ENCODE measurements at places on chromosomes 11 and 22.

DNA sequence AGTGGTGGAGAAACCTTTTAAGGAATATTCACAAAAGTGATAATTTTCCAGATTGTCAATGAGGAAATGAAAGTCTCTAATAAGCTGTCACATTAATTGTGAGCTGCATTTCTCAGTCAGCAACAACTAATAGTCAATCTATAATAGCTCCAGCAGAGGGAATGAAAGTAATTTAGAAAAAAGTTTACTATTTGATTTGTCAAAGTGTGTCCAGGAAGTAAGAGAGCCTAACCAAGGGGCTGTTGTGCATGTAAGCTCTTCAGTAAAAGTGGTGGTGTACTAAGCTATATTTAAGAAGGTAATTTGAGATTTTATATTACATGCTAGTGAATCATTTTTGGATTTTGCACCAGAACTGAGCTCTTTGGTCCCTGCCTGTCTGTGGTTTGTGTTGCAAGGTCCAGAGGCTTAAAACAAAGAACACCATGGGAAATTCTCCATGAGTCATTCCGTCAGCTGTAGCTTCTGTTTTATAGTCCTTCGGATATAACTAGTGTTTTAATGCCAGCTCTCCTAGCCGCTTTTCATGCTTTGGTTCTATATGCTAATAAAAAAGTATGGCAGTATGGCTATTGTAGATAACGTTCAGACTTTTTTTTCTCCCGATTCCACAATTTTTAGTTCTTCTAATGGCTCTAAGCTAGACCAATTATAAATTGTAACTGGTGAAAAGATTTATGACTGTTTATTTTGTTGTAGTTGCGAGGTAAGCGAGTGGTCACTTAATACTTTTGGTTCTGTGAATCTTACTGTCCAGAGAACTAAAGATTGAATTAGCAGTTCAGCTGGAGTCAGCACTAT is 64.6 kb downstream of the ARHGEF12 start:
- no peak for DNase-seq

GRCh38 chr22:43288807-43289420 is 54.3 kb downstream of the SCUBE1 start:
- DNase-seq = no peak

GRCh38 chr11:26841818-26842473 is 120.1 kb upstream of the SLC5A12 start:
- no peak for DNase-seq

DNA sequence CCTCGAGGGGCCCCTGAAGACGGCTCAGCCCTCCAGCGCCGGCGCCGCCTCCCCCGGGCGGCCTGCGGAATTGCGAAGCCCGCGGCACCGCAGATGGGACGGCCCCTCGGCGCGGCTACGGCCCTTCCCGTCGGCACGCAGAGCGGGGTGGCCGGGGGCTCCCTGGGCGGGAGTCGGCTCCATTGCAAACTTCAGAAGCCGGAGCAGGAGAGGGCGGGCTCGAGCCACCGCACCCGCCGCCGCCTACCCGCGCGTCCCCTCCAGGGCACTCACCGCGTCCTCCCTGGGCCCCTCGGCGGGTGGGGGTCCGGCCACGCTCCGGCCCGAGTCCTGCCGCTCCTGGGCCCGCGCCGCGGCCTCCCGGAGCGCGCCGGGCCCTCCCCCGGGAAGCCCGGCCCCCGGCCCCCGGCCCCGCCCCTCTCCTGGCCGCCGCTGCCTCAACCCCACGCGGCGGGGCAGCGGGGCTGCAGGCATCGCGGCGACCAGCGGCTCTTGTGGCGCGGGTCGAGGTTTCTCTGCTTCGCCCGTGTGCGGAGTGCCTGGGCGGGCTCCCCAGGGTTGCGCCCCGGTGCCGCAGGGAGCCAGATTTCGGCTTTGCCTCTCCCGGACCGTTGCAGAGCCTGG is at the start of gene PACSIN3:
Gene PACSIN3, minus strand, starts transcription at position 359 of the 624 bp plus-strand sequence. CDS start 3,707 bp downstream, outside the sequence.
- no peak for DNase-seq

- no peak for DNase-seq
Observed at GRCh38 chr11:134905517-134905916, 493.5 kb upstream of the B3GAT1 start.

DNA sequence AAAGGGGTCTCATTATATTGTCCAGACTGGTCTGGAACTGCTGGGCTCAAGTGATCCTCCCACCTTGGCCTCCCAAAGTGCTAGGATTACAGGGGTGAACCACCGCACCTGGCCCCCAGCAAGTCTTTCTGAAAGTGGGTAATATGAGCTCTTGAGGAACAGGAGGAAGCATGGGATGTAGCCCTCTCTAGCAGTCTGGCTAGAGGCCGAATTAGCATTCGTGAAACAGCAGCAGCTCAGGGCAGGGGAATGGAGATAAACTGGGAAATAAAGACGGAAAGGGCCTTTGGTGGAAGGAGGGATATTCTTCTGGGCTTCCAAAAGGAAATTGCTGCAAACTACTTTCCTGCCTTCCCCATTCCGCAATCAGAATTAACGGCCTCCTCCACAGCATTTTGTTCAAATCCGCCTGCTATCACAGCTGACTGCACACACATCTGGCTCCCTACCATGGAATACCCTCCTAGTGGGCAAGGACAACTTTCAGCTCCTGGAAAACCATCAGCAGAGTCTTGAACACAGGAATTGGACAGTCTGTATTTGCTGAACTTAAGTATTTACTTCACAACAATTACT is 44.3 kb downstream of the MICAL3 start:
- DNase-seq = no peak

- DNase-seq = no peak
Observed at GRCh38 chr11:2892967-2893528, 7.5 kb upstream of the CDKN1C start.

DNA sequence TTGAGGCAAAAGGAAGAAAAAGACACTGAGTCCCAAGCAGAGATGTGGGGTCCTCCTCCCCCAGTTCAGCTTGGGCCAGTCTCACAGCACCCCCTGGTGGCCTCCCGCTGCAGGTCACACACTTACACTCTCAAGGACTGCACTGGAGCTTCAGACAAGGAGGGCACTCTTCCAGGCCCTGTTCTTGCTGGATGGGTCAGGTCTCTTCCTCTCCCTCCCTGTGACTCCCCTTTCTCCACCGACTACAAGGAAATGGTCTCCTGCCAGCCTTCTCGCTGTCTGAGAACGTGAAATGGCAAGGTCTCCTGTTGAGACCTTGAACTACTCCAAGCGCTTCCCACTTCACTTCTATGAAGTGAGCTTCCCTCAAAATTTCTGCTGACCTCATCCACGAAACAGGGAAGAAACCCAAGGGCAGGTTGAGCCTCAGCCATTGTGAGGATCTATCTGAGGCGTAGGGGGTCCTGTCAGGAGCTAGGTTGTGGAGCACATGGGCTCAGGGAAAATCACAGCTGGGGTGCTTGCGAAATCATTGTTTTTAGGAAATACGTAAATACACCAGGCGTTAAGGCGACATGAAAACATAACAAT is 11.2 kb upstream of the IGLL1 start:
- DNase-seq = peak; percentile 14

DNA sequence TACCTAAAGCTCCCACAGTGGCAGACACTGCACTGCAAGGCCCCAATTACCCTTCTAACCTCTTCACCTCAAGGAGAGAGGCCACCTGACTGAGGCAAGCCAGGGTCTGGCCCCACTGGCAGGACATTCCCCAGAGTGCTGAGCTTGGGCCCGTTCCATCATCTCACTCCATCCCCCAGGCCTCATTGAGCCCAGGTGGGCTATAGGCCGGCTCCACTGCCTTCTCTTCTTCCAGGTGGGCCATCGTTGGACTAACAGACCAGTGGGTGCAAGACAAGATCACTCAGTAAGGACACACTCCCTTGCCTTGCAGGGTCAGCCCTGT is 19.1 kb downstream of the CDC45 start:
- DNase-seq = no peak

GRCh38 chr22:36815558-36816338 is 1.1 kb downstream of the PVALB start:
- no peak for DNase-seq

DNA sequence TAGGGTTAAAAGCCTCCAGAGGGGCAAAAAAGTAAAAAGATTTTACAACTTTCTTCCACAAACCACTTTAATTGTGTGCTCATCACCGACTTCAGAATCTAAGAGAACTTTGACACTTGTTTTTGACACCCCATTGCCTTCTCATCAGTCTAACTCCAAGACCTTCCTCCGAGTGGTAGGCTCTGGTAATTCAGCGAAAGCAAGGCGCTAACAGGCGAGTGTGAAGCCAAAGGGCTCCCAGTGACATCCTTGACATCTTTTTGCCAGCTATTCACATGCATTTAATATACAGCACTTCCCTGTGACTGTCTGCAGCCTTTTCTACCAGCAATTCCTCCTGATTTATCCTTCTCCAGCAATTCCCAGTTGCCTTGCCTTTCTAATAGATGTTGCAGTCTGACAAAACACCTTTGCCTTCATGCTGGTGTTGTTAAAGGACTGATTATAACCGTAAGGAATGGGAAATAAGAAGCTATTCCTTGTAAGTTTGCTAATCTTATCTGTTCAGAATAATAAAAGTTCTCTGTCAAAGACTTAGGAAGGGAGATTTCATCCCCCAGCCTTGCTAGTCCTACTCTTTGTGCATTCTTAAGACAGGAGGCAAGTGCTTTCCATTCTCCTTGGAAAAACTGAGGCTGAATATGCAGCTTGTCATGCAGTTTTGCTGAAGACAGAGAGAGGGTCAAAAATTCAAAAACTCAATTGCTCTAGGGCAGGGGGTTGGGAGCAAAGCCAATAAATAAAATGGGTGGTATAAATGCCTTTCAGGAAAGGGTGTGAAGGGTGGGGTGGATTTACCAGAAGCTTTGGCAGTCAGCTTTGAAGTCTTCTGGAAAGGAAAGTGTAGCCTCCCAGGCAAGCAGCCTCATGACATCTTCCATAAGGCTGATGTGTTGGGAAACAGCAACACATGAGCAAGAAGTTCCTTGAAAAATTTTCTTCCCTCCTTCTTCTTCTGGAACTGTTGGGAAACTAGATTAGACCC is 39.1 kb downstream of the SNX19 start:
- DNase-seq = no peak

GRCh38 chr11:66728038-66728692 is 851 bp downstream of the SPTBN2 start:
- DNase-seq = no peak

GRCh38 chr11:44267750-44268613 is 42.0 kb downstream of the ALX4 start:
- DNase-seq = no peak

GRCh38 chr11:119520966-119521365 is 98.0 kb upstream of the THY1 start:
- no peak for DNase-seq

DNA sequence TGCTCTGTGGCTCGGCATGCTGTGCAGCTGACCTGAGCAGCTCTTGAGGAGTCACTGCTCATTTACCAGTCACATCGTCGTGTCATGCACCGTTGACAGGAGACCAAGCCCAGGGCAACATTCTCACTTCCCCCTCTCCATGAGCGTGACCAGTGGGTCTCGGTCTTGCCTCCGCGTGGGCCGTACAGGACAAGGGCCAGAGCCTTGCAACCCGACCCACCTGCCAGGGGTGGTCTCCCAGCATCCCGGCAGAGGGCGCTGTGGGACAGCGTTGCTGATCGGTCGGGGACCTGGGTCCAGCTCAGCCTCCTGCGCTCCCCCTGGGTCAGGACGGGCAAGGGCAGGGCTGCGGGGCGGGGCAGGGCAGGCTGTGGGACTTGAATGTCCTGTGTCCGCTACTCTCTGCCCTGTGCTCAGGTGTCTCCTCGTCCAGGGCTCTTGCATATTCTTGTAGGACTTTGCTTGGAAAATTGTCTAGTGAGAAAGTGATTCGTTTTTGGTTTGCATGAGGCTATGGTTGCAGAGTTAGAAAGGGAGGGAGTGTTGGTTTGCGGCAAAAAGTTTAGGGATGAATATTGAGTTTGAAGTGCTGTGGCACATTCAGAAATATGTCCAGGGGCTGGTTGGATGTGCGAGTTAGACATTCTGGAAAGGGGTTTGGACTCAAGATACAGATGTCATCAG is 16.2 kb downstream of the EIF4G2 start:
- peak; percentile 62 for DNase-seq

DNA sequence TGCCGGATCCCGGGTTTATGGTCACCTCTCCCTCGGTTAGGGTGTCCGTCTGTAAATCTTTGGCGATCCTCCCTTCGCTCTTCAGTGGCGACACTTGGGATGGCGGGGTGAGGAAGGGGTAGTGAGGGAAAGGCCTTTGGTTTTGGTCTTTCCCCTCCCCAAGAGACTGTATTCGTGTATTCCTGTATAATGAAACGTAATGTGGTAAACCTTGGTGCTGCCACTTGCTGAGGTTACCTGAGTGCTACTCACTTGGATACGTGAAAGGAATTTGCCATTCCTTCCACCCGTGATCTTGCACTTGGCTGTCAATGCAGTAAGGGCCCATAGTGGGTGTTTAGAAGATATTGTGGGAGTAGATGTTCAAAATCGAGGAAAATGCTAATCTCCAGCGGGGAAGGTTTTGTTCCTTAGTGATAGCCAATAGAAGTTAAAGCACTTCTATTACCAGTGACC is 578 bp upstream of the NUP160 start:
- DNase-seq = no peak

DNA sequence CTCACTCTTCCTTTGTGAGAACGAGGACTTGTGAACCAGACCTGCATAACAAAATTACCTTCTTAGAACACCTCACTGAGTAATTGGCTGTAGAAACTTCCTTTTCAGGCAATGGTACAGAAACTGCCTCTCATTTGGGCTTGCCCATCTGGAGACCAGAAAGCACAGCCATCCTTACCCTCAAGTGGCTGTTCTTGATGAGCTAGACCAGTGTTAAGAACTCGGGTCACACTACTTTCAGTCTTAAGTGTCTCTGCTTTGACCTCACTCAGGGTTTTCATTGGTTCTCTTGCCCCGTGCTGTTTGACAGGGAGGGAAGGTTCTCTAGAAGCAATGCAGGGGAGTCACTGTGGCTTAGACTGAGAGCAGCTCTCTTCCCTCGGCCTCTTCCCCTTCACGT is 29.3 kb downstream of the NAT10 start:
- no peak for DNase-seq

DNA sequence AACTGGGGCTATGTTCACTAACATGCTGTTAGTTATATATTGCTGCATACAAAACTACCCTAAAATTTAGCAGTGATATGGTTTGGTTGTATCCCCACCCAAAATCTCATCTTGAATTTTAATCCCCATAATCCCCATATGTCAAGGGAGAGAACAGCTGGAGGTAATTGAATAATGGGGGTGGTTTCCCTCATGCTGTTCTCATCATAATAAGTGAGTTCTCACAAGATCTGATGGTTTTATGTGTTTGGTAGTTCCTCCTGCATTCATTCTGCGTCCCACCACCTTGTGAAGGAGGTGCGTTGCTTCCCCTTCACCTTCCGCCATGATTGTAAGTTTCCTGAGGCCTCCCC is 10.0 kb upstream of the PATL1 start:
- DNase-seq = no peak

DNA sequence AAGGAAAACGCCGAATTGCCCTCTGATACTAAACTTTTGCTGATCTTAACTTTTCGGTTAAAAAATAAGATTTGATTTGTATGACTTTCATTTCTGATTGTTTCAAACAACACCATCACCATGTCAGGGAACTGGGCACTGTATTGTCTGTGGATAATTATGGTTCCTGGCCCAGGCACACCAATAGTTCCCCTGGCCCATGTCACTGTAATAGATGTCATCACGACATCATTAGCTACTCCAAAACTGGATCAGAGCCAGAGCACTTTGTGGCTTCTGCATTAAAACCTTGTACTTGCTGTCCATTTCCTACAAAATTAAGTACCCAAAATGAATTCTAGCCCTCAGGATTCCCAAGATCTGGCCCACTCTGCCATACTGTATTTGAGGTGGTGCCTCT is 119.5 kb upstream of the NARS2 start:
- no peak for DNase-seq

GRCh38 chr11:30749268-30749667 is 163.1 kb upstream of the MPPED2 start:
- DNase-seq = no peak

- no peak for DNase-seq
Observed at GRCh38 chr11:82683029-82683428, 50.6 kb downstream of the FAM181B start.
